SJSA1 (cell line): ENCODE measurements at places on chromosomes 6 and 20.

GRCh38 chr20:14312001-14312400 lies 25.4 kb downstream of the FLRT3 start:
- H3K4me1 ChIP-seq: no peaks in the 10 kb centered on the region
- DNase-seq: no peak
- H3K27ac ChIP-seq: no peak overlapping the region

- no peak overlapping the region for H3K27ac ChIP-seq
- no peaks in the 10 kb centered on the region for H3K27me3 ChIP-seq
- no peaks in the 10 kb centered on the region for H3K4me1 ChIP-seq
- no peak for DNase-seq
Observed at GRCh38 chr6:101490857-101491256, 97.3 kb downstream of the GRIK2 start.

DNA sequence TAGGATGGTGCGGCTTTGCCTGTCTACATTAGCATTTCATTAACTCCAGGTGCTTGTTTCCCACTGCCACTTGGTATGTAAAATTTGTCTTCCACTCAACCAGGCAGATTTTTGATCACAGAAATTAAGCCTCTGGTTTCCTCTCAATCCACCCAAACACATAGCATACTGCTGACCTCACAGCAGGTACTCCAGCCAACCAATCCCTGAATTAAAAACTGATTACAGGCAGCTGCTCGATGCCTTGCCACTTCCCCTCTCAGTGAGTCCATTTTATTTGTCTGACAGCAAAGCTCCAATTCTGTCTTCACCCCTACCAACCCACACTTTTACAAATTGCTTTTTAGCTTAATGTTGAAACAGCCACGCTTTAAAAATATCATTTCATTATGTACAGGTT lies 95.2 kb downstream of the PLCB1 start:
- H3K27me3 ChIP-seq: no peaks in the 10 kb centered on the region
- no peak overlapping the region for H3K4me3 ChIP-seq
- no peak overlapping the region for H3K27ac ChIP-seq
- peaks cover 28% of the 10 kb centered on the region for H3K4me1 ChIP-seq

- peaks cover 20% of the 10 kb centered on the region for H3K4me1 ChIP-seq
- peak overlapping the region; percentile 47 for H3K4me3 ChIP-seq
- no peak for DNase-seq
- H3K27ac ChIP-seq: no peak overlapping the region
- H3K36me3 ChIP-seq: no peaks in the 10 kb centered on the region
Observed at GRCh38 chr20:3238616-3239025, 369 bp downstream of the SLC4A11 start.

DNA sequence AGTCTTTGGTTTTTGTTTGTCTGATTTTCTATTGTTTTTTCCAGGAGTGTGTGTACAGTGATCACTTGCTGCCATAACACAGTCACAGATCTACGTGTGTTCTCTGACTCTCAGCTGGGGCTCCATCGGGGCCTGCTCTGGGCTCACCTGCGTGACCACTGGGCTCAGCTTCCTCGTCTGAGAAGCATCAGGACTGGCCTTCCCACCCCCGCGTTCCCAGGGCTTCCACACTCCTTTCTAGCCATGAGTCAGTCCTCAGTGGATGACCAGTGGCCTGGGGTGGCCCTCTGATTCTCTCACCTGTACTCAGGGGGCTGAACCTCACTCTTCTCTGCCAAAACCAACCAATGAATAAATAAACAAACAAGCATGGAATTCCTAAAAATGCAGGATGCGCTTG lies 14.5 kb downstream of the THBS2 start:
- no peak overlapping the region for H3K27ac ChIP-seq
- H3K27me3 ChIP-seq: no peaks in the 10 kb centered on the region
- no peaks in the 10 kb centered on the region for H3K4me1 ChIP-seq
- H3K4me3 ChIP-seq: no peak overlapping the region

GRCh38 chr6:41643899-41644269 lies 5.6 kb downstream of the MDFI start:
- no peaks in the 10 kb centered on the region for H3K36me3 ChIP-seq
- H3K27me3 ChIP-seq: peaks cover 7% of the 10 kb centered on the region
- no peak overlapping the region for H3K4me3 ChIP-seq
- no peak overlapping the region for H3K27ac ChIP-seq

- no peak for DNase-seq
- no peaks in the 10 kb centered on the region for H3K4me1 ChIP-seq
- no peaks in the 10 kb centered on the region for H3K36me3 ChIP-seq
- no peaks in the 10 kb centered on the region for H3K27me3 ChIP-seq
- H3K27ac ChIP-seq: no peak overlapping the region
- H3K4me3 ChIP-seq: no peak overlapping the region
Observed at GRCh38 chr6:34940030-34940434, 51.0 kb downstream of the ANKS1A start.

DNA sequence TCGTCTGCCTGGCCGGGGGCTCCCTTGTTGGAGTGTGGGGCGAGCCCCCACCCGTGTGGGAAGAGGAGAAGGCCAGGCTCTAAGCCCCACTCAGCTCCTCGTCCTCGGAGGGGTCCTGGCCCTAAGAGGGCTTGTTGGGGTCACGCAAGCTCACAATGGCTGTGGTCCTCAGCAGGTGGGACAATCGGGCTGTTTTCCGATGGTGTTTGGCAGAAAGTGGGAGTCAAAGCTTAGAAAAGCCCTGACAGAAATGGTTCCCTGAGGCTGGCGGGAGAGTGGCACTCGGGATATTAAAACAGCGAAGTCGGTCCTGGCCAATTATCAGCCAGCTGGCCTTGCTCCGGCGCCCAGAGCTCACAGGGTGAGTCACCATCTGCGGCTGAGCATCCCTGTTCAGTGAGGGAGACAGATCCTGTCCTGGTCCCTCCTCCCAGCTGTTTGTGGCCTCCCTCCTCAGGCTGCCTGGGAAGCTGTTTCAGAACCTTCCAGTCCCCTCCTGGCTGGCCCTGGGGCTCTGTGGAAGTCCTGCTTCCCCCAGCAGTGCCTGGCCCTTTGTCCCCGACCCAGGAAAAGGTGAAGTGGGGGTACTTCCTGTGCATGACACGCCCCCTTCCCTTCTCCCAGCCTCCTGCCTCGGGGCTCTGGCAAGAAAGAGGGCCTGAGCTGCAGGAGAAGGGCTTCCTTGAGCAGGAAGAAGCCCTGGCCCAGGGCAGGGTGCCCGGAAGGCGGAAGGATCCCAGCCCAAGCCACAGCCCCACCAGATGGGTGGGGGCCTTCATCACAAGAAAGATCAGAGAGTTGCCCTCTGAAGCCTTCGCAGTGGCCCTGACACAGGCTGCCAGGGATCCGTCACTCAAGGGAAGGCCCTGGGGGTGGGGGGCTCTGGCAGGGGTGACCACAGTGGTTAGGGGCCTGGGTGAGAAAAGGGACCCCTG lies 53.6 kb upstream of the BHLHE23 start:
- DNase-seq: no peak
- no peak overlapping the region for H3K4me3 ChIP-seq
- H3K4me1 ChIP-seq: no peaks in the 10 kb centered on the region

GRCh38 chr20:46820682-46821081 lies 74.0 kb upstream of the EYA2 start:
- H3K4me3 ChIP-seq: no peak overlapping the region
- H3K27me3 ChIP-seq: no peaks in the 10 kb centered on the region
- no peaks in the 10 kb centered on the region for H3K36me3 ChIP-seq
- no peaks in the 10 kb centered on the region for H3K4me1 ChIP-seq
